ENCODE measurements at places on chromosomes 1 and 21.

- no peak for DNase-seq
Measured at GRCh38 chr21:34818662-34819158, 149.9 kb downstream of the CLIC6 start.

DNA sequence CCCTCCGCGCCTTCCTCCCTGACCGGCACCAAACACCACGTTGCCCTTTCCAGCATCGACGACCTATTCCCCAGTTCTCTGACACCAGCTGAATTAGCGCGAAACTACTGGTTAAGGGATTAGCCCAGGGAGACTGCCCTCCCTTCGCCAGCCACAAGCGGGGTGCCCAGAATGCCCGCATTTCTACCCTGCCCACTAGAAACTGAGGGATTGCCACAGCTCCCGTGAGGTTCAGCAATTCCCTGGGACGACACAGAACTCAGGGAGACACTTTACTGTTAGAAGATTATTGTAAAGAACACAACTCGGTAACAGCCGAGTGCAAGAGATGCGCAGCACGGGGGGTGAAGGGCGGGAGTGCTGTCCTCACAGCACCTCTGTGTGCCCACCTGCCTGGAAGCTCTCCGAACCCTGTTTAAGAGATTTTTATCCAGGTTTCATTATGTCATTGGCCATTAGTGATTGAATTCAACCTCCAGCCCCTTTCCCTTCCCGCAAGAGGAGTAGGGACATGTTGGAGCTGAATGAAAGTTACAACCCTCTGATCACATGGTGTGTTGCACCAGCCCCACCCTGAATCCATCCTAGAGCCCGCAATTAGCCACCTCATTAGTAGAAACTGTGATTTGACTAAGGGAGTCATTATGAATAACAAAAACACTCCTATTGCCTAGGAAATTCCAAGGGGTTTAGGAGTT is 15.8 kb upstream of the RIPPLY3 start:
- DNase-seq = no peak

DNA sequence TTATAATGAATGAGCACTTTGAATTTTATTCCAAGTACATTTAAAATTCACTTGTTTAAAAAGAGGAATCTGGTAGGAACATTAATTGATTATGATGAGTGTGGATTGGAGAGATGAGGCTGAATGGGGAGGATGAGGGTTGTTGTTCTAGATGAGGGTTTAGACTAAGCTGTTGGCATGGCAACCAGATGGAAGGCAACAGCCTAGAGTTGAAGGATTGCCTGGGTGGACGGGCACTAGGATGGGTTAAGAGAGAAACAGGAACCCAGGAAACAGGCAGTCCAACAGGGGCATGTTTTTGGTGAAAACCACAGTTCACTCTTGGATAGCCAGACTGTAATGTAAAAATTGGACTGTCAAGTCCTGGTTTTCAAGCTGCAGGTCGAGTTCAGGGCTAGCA is 125.5 kb downstream of the CHRM3 start:
- DNase-seq = no peak

GRCh38 chr1:37734629-37735591 is 30.0 kb downstream of the EPHA10 start:
- DNase-seq = no peak

DNA sequence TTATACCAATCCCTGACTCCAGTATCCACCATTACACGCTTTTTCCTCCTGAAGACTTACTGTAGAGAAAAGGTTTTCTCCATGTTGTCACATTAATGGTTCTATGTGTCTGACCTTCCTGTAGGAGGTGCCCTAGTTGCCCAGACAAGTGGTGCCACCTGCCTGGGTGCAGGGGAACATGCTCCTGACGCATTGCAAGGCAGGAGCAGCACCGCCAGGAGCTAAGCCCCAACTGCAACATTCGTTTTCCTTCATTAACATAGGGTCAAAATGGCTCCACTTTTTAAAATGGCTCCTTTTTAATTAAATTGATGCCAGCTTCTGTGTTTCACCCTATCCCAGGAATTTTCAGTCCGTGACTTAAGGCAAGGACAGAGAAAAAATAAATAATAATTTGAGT is 220.1 kb upstream of the SAMSN1 start:
- no peak for DNase-seq

DNA sequence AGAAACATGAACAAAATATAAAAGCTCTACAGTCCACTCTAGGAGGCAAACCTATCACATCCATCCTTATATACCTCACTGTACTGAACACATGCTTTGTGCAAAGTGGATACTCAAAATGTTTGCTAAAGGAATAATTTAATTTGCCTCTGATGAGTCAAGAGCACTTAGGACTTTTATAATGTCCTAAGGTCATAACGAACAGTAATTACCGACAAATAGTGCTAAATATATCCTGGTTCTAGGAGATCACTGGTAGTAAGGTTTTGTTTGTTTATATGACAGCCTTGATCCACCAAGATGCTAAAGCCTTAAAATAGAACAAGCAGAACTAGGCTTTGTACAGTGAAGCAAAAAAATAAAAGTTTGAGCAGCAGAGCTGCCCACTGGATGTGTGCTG is 70.6 kb downstream of the GADD45A start:
- DNase-seq = no peak

DNA sequence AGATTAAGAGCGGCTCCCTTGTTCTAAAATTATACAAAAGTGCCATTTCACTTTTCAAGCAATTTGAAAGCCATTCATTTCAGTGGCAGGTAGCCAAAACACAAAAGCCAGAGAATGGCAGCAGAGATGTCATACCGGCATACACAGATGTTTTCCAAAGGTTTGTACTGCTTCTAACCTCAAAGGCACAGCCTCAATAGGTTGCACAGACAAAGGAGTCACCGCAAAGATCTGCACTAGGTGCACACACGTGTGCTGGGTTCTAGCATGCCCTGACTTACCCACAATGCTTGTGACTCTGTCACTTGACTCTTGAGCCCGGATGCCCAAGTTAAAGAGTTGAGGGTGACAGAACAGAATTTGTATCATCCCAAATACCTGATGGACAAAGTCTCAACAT is 448.9 kb upstream of the ADGRL2 start:
- DNase-seq = no peak

DNA sequence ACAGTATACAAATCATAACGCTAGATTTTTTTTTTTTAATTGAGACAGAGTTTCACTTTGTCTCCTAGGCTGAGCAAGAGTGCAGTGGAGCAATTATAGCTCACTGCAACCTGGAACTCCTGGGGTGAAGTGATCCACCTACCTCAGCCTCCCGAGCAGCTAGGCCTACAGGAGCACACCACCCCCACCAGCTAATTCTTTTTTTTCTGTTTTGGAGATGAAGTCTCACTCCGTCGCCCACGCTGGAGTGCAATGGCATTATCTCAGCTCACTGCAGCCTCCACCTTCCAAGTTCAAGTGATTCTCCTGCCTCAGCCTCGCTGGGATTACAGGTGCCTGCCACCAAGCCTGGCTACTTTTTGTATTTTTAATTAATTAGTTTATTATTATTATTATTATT is 21.3 kb downstream of the NPR1 start:
- no peak for DNase-seq

DNA sequence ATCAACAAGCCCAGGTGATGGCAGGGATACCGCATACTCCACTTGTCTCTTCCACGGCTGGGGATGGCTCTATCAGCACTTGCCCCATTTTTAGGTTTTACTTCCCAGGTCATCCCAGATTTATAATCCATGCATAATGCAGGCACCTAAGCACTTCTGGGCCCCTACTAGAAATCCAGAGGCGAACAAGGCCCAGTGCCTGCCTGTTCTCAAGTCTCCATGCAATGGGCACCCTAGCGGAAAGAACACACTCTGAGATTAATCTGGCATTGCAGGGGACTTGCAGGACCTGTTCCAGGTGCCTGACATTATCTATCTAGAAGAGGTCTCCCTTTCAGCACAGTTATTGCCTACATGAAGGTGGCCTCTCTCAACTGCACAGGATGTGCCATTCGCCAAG is 39.8 kb downstream of the HIVEP3 start:
- peak; percentile 71 for DNase-seq

Measured in thyroid gland (tissue), 4 donors.